ENCODE measurements at places on chromosomes 4 and X.

DNA sequence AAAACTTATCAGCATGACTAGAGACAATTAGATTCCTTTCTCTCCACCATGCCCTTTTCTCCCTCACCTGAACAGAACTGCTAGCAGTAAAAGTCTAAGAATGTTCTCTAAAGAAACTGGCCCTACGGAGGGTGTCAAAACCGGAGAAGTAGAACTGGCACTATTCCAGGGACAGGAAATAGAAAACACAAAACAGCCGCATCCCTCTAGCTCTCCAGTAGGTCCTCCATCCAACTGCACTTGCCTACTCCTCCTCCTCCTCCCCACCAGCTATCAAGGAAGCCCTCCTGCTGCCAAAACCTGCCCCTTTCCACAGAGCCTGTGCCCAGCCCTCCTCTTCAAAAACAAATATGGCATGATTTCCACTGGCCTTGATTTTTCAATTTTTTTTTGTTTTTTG is 28.4 kb downstream of the FUNDC1 start:
- DNase-seq, result no peak

- DNase-seq, result no peak
Observed at GRCh38 chrX:117969328-117969727, 147.3 kb downstream of the KLHL13 start.

DNA sequence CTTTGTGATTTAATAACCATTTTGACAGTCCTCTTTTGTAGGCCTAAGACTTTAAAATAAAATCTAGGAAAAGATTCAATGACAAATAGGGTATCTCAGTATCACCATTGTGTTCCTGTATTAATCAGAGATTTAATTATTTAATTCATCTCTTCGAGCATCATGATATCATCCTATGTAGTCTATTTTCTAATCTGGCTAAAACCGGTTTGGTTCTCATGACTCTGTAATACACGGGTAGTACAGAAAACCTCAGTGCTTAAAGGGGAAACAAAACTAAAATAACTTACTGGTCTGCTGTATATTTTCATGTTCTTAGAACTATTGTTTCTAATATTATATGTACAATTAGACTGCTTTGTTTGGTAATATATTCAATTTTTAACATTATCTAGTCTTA is 23.7 kb upstream of the FBXW7 start:
- DNase-seq, result no peak

GRCh38 chr4:123536225-123536624 is 139.6 kb downstream of the SPRY1 start:
- no peak for DNase-seq

DNA sequence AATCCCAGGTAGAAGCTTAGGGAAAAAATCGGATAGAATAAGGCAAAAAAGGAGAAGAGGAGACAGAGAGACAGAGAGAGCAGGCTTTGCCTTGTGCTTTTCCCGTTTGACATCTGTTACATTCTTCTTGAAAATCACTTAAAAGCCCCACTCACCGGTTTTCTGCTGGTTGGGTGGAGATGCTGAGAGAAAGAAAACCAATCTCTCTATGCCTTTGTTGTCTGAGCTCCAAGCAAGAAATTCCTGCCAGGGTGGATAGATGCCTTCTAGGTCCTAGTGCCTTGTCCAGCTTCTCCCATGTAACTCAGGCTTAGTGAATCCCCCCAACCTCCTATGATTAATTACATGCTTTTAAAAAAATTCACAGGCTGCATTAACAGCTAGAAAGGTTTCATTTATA is at the start of gene DCX:
Gene DCX (minus strand): TSS at position 210 of the 400 bp plus-strand sequence. CDS start 1,794 bp downstream, outside the sequence.
- DNase-seq, result no peak

DNA sequence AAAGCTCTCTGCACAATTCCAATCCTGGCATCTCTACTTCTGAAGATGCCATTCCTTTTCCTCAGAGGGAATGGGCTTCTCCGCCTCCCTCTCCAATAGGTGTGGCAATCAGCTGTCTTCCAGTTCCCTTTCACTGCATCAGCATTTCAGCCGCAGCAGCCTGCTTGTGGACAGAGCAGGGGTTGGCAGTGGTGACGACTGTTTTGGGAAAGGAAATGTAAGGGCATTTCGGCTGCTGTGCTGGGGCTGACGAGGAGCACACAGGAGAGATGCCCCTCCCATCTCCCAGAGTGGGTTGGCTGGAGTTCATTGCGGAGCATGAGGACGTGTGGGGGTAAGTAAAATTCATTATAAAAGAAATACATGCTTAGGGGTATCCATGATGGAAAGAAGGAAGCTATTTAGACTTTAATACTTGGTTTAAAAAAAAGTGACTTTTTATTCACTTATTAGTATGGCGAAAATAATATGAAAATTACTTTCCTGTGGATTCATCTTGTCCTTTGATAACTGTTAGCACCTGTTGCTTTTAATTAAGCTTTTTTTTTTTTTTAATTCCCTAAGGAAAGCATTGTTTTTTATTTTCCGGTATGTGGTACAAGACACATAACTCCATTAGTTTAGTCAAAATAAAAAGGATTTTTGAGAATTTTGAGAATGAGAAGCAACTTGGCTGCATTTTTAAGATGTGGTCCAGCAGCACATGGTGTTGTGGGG is at the start of gene LIMCH1:
Gene LIMCH1 (plus strand): TSS at position 141 of the 717 bp plus-strand sequence. CDS start 67,839 bp downstream, outside the sequence.
- no peak for DNase-seq

- no peak for DNase-seq
Observed at GRCh38 chr4:153122855-153123254, 81.4 kb upstream of the TRIM2 start.

- no peak for DNase-seq
Observed at GRCh38 chr4:119632216-119632615, 3.6 kb upstream of the PDE5A start.

DNA sequence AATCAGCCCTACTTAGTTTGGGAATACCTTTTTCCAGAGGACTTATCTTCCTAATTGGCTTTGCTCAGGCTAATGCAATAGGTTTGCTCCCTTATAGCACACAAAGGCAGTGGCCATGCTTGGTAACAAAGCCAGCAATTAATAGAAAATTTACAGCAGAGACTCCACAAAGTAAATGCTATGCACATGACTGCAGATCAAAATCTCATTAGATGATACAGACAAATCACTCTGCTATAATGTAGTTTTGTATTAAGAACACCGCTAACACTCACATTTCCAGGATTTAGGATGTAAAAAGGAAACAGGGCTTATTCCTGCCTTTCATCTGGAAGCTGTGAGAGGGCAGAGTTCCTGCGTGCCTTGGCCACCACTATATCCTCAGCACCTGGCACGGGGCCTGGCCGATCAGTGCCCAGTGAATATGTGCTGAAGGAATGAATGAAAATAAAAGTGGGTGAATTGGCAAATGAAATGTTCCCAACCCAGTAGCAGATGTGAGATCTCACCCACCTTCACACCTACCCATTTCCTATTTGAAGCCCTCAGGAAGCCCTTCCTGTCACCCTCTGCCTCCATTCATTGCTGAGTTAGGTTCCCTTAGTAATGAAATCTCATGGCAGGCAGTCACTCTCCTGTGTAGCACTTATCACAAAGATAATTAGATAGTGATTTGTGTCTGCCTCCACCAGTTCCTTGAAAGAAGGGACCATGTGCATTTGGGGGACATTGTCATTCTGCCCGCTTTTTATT is 5.1 kb downstream of the SEPTIN6 start:
- DNase-seq, result no peak

- DNase-seq, result no peak
Observed at GRCh38 chr4:124450851-124451250, 261.7 kb downstream of the ANKRD50 start.

- DNase-seq, result no peak
Observed at GRCh38 chr4:2512396-2513135, 23.9 kb upstream of the FAM193A start.

GRCh38 chr4:81531410-81531809 is 59.7 kb upstream of the RASGEF1B start:
- no peak for DNase-seq

DNA sequence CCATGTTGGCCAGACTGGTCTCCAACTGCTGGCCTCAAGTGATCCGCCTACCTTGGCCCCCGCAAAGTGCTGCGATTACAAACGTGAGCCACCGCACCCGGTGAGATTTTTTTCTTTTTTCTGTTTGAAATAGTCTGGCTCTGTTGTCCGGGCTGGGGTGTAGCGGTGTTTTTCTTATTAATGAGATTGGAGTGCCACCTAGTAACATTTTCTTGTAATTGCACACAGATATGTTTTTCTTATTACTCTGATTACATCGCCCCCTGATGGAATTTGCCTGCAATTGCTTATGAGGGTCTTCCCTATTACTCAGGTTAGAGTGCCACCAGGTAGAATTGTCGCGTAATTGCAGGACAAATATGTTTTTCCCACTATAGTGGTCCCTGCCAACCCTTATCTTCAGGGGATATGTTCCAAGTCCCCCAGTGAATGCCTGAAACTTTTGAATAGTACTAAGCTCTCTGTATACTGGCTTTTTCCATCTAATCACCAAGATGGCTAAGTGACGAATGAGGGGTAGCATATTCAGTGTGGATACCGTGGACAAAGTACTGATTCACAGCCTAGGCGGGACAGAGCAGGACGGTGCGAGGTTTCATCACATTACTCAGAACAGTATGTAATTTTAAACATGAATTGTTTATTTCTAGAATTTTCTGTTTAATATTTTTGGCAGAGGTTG is 8.6 kb upstream of the PDHA1 start:
- DNase-seq, result no peak

- no peak for DNase-seq
Observed at GRCh38 chrX:107579956-107580355, 48.4 kb upstream of the PRPS1 start.

DNA sequence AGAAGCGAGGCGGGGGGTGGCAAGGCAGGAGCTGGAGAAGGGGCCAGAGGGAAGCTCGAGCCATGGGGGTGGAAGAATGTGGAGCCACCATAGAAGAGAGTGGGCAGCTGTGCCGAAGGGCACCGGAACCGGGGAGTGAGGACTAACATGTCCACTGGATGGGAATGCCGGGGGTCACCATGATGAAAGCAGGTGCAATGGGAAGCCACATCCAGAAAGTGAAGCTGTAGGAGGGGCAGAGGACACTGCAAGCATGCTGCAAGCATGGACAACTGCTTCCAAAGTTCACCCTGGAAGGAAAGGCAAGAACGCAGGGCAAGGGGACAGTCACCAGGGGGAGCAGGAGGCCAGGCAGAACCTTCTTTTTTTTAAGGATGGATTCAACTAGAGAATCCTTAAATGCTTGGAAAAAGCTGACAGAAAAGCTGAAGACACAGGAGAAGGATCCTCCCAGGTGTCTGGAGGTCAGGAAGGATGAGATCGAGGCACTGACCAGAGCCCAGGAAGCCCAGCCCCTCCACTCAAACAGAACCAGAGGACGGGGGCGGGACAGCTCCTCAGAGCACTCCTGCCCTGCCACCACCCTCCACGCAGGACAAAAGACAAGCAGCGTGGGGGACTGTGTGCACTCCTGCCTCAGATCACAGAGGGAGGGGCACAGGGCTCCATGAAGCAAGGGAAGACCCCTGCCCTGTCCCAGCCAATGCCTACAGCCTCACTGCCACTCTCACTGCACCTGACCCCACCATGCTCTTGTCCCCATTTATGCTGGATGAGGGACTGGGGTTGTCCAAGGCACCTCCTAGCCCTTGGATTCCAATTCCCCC is 169.2 kb downstream of the AFAP1 start:
- no peak for DNase-seq

GRCh38 chrX:39261446-39262147 is 460.3 kb downstream of the MID1IP1 start:
- DNase-seq, result no peak

- DNase-seq, result no peak
Observed at GRCh38 chr4:1369091-1369450, 22.1 kb downstream of the UVSSA start.

DNA sequence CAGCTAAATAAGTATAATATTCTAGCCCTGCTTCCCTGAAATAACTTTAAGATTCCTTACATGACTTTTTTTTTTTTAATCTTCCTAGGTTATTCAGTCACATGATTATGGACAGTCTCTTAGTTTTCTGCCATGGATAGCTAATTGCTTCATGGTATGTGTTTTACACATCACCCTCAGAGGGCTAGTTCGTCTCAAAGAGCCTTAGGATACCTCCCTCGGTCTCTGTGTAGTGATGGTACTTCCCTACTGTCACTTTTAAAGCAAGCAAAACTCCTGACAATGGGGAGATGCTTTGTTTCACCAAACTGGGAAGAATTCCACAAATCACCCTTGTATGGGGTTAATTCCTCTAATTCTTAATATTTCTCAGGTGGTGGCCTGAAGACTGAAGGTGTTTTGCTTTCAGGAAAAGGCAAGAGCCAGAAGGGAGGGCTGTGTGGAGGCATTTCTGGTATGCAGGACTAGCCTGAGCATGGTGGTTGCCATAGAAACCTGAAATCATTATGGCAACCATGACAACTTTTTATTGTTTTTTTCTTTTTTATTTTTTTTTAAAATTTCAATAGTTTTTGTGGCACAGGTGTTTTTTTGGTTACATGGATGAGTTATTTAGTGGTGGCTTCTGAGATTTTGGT is 70.4 kb downstream of the BEX3 start:
- no peak for DNase-seq

DNA sequence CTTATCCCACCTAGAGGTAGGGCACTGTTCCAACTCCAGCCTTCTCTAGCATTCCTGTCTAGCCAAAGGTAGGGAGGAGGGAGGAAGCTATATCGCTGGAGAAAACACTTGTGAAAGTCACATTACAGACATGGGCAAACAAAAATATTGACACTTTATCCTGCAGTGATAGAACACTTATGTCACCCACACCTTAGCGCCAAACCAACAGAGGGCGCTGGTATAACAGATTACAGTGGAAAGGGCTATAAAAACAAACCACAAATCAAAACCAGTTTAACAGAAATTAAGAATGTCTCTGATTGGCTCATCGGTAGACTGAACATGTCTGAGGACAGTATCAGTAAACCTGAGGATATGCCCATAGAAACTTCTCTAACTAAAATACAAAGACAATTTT is 451.3 kb downstream of the TLL1 start:
- DNase-seq, result no peak

GRCh38 chr4:38740303-38740702 is 42.5 kb downstream of the TLR10 start:
- no peak for DNase-seq

DNA sequence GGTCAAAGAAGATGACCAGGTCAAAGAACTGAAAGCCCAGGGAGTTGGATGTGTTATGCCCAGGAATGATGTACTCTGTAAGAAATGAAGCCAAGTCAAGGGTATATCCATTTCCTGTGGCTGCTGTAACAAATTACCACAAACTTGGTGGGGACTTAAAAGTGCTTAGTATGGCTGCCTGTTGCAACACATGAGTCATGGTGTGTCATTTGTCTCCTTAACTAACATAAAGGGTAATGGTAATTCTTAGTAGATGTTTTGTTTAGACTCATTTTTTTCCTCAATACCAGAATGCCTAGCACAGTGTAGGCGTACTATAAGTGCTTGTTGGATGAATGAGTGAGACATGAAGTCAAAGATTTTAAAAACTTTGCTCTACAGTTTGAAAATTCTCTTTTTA is 45.7 kb downstream of the SYTL5 start:
- no peak for DNase-seq

- DNase-seq, result no peak
Observed at GRCh38 chr4:143391895-143392294, 55.2 kb downstream of the GAB1 start.

DNA sequence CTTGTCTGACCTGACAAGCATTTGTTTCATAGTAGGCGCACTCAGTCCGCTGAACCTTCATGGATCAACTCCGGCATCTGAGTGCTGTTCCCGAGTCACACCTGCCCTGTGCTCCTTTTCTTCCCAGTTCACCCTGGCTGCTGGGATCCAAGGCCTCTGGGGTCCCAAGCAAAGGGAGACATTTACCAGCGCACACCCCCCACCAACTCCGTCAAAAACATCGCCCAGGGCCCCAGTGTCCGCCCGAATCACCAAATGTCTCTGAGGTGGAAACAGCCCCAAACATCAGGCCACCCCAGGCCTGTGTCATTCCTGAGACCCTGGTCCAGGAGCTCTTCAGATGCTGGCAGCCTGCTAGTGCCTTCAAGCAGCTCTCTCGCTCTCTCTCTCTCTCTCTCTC is 5.1 kb downstream of the BLOC1S4 start:
- no peak for DNase-seq

Data from effector CD8-positive, alpha-beta T cell (primary cell).